ENCODE measurements at places on chromosomes 5 and 9.

- DNase-seq, result no peak
Measured at GRCh38 chr9:120486835-120487234, 93.1 kb downstream of the CDK5RAP2 start.

GRCh38 chr9:15480028-15480427 lies 30.7 kb downstream of the PSIP1 start:
- DNase-seq, result no peak

GRCh38 chr5:125481506-125482465 lies 735.3 kb upstream of the ZNF608 start:
- no peak for DNase-seq

DNA sequence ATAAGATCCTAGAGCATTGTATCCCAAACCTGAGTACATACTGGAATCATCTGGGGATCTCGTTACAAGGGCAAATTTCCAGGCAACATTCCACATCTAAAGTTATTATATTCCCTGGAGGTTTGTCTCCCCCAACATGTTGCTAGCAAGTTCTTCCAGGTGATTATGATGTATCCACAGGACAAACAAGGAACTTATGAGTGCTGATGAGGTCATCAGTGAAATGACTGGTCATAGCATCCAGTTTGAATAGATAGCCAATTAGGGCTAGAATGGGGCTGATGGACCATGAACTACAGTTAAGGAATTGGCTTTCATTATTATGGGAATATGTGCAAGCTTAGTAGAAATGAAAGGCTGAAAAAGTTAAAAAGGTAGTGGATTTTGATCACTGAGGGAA lies 115.2 kb downstream of the CWC27 start:
- DNase-seq, result no peak

DNA sequence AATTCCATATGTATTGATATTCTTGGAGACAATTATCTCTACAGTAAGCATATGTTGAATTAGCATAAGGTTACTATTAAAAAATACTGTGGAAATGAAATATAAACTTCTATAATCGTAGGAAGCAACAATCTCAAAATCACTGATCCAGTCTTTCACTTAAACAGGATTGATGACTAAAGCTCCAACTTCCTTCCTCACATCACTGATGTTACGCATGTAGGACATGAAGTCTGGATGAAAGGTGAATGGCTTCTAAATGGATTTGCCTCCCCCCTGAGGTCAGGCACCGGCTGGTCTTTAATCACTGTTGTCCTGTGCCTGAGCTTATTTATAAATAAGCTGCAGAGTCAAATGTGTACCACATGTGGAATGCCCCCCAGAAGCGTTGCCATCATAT lies 157.1 kb upstream of the NFIB start:
- DNase-seq, result no peak

DNA sequence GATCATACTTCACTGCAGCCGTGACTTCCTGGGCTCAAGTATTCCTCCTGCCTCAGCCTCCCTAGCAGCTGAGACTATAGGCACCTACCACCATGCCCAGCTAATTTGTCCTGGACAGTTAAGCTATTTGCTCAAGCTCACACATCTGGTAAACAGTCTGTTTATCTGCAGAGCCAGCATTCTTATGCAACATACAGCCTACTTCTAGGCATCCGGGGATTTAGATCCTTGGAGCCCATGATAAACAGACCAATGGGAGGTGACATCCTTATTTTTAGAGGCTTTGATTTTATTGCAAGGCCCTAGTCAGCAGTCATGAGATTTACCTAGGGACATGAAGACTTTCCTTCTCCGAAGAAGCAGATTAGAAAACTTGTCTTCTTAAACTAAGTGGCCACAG lies 21.0 kb downstream of the ATOX1 start:
- no peak for DNase-seq

DNA sequence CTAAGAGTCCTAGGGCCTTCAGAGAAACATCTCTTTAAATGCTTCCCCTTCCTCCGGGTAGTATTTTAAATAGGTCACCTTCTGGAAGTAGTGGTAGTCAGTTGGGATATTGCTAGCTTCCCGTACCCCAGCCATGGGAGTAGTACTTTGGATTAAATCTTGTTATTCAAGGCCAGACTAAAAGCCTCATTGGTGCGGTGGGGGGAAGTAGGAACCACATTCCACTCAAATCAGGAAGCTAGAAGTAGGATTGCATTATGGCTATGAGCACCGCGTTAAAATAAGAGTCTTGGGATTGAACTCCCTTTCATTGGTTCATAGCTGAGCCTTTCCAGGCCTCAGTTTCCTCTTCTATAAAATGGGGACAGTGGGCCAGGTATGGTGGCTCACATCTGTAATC lies 6.7 kb downstream of the KCNIP1 start:
- DNase-seq, result no peak

- DNase-seq, result no peak
Measured at GRCh38 chr9:90927496-90927895, 125.9 kb downstream of the SYK start.

DNA sequence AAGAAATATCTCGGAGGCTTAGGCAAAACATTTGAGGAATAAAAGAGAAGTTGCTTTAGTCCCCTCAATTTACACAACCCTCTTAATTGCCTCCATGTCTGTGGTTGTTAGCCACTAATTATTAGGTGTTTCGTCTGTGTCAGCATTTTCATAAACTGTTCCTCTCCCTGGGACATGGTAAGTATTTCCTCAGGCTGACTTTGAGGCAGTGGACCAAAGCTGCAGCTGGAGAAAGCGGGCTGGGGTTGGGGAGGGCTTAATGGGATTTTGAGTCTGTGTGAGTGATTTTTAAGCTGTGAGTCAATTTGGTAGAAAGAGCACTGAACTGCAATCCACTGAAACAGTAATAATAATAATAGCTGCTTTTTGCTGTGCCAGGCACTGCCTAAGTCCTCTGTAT lies 13.0 kb upstream of the TTC1 start:
- DNase-seq, result no peak

- DNase-seq, result no peak
Measured at GRCh38 chr9:123893831-123894460, 36.0 kb downstream of the DENND1A start.

- no peak for DNase-seq
Measured at GRCh38 chr9:13879981-13880380, 434.0 kb downstream of the NFIB start.

DNA sequence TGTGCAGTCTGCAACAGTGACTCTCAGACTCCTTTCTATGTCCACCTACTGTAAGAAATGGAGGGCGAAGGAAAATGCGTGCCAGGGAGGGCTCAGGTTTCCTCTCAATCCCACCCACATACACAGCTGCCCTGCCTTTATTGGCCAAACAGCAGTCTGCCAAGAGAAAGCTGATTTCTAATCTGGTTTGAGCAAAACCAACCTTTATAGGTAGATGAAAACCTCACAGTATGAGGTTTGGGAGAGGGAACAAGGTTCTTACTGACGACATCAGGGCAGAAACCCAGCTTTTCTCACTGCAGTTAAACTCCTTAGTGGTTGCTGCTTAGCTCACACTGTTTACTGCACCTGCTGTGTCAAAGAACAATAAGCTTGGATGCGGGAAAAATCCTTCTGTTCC lies 152.3 kb upstream of the KLF9 start:
- DNase-seq, result no peak

DNA sequence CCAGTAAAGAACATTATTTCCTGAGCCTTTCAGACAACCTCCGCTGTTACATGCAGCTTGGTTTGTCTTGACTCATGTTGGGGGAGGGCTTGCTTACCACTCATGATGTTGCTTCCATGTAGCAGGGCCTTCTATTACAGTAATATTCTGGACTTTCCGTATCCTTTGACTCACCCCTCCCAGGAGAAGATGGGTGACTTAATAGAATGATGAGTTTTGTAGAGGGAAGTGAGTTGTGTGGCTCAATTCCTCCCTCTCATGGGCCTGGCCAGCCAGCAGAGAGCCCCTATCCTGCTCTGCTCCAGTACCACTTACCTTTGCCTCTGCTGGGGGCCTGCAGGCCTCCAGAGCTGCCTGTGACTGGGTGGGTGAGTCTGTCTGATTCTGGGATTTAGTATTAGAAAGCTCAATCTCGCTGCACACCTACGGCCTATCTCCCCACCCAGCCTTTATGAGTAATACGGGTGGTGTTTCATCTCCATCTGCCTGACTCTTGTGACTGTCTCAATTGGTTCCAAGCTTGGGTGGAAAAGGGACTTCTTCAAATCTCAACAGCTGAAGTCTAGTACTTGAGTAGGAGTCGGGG lies 52.6 kb upstream of the KLF9 start:
- DNase-seq, result peak; percentile 15

- DNase-seq, result no peak
Measured at GRCh38 chr5:150662731-150663516, 1.9 kb downstream of the MYOZ3 start.

Measured in stimulated activated CD4-positive, alpha-beta T cell treated with anti-CD3 and anti-CD28 coated beads, Interleukin-4, amount 100 ng/mL, for 4 hours (primary cell).